Calu3 (cell line): ENCODE measurements at places on chromosomes 12 and 14. TPM values are rescaled to one million over a fixed set of nuclear protein-coding genes. Genes with fewer than 3 reads are reported as not detected.
A peak's percentile ranks its signal among the peaks of the same experiment; 100 is the strongest.

Gene ZCCHC8
- 46.6 and 46.8 TPM in 2 replicates for total RNA-seq

GRCh38 chr12:42760550-42760949 is 171.0 kb upstream of the PRICKLE1 start:
- DNase-seq, result no peak

GRCh38 chr12:56987551-56988053 is 18.7 kb downstream of the ZBTB39 start:
- peak; percentile 86 for DNase-seq

Gene BRI3BP
- total RNA-seq, result 75.8 and 94.0 TPM in 2 replicates

DNA sequence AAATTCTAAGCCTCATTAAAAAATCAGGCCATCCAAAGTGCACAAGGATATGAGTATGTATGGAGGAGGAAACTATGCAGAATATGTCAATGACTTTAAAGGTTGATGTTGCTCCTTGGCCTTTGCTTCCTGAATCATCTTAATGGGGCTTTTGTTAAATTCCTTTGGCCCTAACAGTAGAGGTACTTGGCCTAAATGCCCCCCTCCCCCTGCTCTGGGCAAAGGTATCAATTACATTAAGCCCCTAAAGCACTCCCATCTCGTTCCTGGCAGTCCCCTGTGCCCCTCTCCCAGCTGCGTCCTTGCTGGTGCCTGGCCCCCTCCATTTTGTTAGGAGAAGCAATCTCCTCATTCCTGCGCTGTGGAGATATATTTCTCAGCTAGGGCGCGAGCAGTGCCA is 4.8 kb downstream of the COPZ1 start:
- no peak for DNase-seq

GRCh38 chr12:104130760-104131159 is 7.2 kb downstream of the NFYB start:
- DNase-seq, result no peak

Gene EML5
- total RNA-seq, result 0.52 and 0.78 TPM in 2 replicates

Gene LTBR
- 165 and 167 TPM in 2 replicates for total RNA-seq

Gene RAB21
- 115 and 139 TPM in 2 replicates for total RNA-seq

- no peak for DNase-seq
These were observed 434.7 kb downstream of the FUT8 start for GRCh38 chr14:65847075-65847847.

- DNase-seq, result no peak
These were observed 50.4 kb downstream of the CYP46A1 start for GRCh38 chr14:99734406-99735051.

Gene KLRC1
- total RNA-seq, result not detected in 2 replicates

Gene PTPN21
- 10.0 and 10.6 TPM in 2 replicates for total RNA-seq

Gene KCTD10
- 56.7 and 59.0 TPM in 2 replicates for total RNA-seq

Gene LRP1
- 12.4 and 16.6 TPM in 2 replicates for total RNA-seq

Gene GALC
- total RNA-seq, result 18.8 and 19.3 TPM in 2 replicates

- no peak for DNase-seq
These were observed 105.8 kb upstream of the SINHCAF start for GRCh38 chr12:31431721-31432240.

GRCh38 chr14:52877628-52878027 is 73.2 kb downstream of the FERMT2 start:
- DNase-seq, result no peak

DNA sequence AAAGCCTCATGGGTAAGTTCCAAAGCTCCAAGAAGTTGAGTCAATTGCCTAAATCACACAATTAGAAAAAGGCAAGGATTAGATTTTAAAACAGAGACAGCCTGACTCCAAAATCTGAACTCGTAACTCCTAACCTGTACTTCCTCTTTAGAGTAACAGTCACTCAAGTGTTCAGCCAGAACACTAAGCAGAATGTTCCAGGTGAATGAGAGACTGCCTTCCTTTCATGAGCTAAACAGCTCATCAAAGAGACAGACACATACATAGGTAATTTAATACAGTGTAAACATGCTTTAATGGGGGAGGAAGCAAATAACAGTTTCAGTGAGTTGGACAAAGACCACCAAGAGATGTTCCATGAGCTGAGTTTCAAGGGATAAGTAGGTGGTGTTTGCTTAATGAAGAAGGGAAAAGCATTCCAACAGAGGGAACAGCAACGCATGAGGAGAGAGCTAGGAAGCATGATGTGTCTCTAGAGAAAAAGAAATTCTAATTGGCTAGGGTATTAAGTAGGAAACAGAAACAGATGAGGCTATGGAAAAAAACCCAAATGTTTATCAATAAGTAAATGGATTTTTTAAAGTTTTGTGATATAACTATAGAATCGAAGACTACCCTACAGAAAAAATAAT is 403.9 kb downstream of the MED13L start:
- no peak for DNase-seq

DNA sequence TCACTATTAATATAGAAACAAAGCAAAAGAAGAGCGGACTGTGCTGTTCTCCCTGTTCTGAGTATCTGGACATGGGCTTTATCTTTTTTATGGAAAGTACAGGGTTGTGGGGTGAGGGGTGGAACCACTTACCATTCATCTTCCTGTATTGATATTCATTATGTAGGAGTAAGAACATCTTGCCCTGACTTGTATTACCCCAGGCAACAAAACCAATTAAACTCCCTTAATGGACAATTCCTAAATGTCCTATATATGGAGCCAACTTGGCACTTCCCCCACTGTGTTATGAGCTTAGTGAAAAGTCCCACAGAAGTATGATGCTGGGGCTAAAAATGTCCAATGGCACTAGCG is 139.9 kb upstream of the KRR1 start:
- no peak for DNase-seq

DNA sequence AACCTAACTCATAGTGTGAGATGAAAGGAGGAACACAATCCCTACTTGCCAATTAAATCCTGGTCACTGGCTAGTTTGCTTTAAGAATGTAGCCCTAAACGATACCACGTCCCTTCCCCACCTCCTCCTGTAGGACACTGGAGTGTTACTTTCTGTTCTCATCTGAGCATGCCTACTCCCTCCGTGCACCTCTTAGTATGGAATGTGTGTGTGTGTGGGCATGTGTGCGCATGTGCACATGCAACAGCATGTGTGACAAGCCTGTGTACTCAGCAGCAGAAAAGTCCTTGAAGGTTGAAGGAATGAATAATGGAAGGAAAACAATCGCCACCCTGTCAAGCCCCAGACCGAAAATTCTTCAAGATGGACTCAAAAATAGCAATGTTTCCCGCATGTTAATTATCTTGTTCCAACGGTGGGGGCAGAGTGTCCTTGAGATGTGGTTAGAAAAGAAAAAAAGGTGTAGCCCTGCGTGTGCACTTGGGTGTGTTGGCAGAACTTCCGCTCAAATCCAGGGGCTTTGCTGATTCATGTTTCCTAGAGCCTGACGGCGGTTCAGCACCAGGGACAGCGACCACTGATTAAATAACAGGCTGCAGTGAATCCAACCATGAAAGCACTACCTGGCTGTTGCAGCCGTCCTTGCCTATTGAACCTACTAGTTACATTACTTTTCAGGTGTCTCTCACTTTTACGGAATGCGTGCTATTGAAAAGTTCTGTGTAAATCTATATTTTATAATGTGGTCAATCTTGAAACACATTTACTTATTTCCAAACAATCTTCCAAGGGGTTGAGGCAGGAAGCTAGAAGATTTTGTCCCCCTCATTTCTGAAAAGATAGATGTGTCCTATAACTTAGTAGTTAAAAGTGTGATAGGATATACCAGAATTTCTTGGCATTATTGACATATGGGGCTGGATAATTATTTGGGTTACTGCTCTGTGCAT is 79.8 kb downstream of the SRRM4 start:
- peak; percentile 49 for DNase-seq

GRCh38 chr12:23217158-23217557 is 592.2 kb downstream of the ETNK1 start:
- DNase-seq, result no peak
